ENCODE measurements at places on chromosomes 7 and 10.

GRCh38 chr10:59582058-59582457 lies 127.6 kb downstream of the SLC16A9 start:
- DNase-seq, result no peak

DNA sequence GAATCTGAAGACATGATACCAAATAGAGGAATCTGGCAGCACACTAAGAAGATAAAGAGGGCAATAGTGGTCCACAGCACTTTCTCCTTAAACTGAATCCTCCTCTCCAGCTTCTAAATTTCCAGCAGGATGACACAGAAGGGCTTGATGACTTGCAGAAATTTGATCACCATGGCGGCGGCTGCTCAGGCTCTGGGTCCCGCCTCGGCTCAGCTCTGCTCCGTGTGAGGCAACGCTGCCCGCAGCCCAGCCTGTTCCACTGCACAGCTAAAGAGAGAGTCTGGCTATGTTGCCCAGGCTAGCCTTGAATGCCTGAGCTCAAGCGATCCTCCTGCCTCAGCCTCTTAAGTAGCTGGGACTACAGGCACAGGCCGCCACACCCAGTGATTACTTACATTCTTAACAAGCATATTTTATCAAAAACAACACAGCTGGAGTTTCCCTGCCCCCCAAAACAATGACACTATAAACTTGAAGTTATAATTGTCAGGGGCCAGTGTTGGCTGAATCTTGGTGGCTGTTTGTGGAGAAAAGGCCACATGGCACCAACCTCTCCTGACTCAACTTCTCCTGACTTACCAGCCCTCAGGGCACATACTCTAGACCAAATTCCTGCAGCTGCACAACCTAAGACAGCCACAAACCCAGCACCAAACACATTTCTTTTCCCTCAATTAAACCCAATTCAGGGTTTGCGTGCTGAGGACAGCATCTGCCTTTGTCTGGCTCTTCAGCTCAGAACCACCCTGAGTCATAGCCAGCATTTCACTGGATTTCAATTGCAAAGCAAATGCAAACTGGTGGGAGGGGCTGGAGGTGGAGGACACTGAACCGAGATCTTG lies 11.6 kb upstream of the TNPO3 start:
- no peak for DNase-seq

GRCh38 chr7:43639858-43640491 lies 57.1 kb downstream of the STK17A start:
- DNase-seq, result no peak

DNA sequence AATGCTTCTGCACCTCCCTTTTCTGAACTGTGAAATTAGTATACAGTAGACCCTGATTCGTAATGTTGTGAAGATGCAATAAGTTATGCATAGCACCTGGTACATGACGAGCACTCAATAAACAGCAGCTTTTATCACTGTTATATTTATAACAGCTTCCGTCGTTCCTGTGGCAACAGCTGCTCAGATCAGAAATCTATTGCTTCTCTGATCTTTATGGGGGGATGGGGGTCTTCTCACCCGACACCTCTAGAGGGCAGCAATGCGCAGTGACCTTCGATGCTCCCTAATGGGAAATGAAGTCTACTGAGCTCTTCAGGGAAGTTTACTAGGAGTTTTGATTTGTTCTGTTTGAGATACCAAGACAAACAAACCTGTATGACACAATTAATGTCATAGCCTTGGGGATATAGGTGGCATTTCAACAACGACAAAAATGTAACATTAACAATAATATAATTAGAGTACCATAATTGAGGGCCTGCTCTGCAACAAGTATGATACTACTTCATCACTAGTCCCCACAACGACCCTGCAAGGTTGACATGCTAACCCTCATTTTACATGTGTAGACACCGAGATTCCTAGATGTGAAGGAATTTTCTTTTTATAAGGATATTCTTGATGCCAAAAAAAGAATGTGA lies 289.6 kb downstream of the SFMBT2 start:
- DNase-seq, result peak; percentile 78

- DNase-seq, result peak; percentile 83
Observed at GRCh38 chr10:7410862-7411670, at the start of gene SFMBT2. SFMBT2 (minus strand) TSS chr10:7411034; CDS start chr10:7381898, 29,136 bp downstream.

GRCh38 chr10:85612833-85613232 lies 753.8 kb downstream of the GRID1 start:
- DNase-seq, result no peak

GRCh38 chr7:130853503-130854279 lies 119.7 kb upstream of the KLF14 start:
- DNase-seq, result no peak

- no peak for DNase-seq
Observed at GRCh38 chr7:38462819-38463218, 168.4 kb downstream of the AMPH start.

DNA sequence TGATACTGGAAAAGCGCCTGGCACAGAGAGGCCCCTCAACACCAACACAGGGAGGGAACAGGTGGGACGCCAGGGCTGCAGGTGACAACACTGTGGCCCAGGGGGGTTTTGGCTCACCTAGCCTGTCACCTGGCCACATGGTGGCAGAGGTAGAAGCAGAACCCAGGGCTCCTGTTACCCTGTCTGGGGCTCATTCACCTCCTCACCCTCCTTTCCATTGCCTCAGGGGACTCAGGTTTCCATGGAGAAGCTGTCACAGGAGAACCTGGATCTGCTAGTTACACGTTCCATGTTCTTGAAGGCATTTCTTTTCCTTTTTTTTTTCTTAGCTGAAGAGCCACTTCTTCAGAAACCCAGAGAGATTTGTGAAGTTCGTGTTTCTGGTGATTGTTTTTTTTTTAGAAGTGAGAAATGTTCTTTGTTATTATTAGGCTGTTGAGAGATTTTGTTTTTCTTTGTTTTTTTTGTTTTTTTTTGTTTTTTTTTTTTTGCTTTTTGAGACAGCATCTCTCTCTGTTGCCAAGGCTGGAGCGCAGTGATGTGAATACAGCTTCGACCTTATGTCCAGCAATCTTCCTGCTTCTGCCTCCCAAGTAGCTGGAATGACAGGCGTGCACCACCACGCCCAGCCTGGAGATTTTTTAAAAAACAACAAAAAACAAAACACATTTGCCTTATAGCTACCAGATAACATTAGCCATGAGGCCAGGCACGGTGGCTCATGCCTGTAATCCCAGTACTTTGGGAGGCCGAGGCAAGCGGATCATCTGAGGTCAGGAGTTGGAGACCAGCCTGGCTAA lies 16.0 kb downstream of the DENND2A start:
- DNase-seq, result no peak

GRCh38 chr10:87861953-87862678 lies 1.2 kb downstream of the KLLN start:
- DNase-seq, result peak; percentile 95

DNA sequence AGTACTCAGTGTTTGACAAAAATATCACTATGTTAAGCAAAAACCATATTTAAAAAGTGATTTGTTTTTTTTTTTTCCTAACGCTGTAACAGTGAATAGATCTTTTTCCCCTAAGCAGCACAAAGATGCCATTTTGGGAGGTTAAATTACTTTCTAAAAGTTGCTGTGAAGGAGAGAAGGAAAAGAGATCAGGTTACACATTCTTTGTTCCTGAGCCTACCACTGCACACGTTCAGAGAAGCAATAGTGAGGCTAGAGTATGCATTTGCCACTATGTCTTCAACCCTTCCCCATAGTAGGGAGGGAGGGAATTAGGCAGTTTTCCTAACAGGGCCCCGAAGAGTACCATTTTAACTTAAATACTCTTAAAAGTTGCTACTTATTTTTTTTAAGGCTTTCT lies 38.9 kb downstream of the BMPR1A start:
- no peak for DNase-seq

GRCh38 chr10:43946445-43946844 lies 297.8 kb upstream of the ZNF32 start:
- no peak for DNase-seq

GRCh38 chr7:157708919-157709295 lies 372.1 kb downstream of the DNAJB6 start:
- no peak for DNase-seq

DNA sequence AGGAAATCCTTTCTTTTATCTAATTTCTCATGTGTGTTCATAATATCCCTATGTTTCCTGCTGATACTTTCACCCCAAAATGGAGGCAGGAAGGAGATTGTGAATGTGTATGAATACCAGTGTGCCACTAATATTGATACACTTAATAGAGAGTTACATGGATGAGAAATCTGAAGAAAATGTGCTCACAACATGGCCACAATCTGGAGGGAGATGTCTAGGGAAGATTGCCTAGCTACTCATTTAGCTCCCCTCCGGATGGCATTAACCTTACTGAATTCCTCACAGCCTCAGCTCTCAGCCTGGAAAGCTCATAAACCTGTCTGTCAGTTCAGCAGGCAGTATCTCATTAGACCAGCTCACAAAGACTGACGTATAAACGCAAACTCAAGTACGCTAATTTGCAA lies 23.4 kb upstream of the DMTF1 start:
- no peak for DNase-seq

DNA sequence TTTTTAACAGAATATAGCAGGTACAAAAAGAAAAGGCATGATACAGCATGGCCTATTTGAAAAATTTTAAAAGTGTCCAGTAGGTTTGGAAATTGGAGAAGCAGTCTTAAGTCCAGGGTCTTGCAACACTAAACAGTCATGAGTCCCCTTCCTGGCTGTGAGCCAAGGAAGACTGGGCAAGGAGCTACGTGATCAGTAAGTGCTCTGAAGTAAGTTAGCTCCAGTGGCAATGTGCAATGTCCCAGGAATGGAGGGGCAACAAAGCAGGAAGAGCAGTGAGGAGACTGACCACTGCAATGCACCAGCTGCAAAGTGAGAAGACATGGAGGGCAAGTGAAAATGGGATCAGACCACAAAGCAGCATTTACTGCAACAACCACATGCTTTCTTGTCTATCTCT lies 72.9 kb upstream of the GRID1 start:
- peak; percentile 96 for DNase-seq

DNA sequence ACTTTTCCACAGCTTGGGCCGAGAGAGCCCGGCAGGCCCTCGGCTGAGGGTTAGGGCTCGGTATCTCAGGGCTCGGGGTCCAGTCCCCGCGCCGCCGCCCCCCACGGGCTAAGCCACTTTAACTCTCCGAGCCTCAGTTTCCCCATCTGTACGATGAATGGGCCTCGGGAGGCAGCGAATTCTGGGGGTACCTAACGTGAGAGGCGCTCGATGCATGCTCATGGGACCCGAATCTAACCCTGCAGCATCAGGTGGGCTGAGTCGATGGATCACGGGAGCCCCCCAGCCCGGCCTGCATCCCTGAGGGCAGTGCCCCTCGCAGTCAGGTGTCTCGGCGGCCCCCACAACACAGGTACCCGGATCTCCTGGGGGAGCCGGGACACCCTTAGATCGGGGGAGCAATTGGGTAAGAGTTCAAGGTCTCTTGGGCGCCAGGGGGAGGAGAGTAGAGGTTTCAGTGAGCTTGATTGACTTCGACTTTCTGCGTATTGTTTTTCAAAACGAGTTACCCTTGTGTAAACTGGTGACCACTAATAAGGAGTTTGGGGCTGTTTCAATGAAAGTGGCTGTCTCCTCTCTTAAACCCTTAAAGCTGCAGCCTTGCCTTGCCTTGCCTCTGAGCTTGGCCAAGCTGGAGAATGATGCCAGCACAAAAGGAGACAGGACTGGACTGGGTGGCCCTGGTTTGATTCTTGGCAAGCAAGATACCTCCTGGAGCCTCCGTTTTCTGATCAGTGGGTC lies 631 bp downstream of the POR start:
- DNase-seq, result peak; percentile 29

DNA sequence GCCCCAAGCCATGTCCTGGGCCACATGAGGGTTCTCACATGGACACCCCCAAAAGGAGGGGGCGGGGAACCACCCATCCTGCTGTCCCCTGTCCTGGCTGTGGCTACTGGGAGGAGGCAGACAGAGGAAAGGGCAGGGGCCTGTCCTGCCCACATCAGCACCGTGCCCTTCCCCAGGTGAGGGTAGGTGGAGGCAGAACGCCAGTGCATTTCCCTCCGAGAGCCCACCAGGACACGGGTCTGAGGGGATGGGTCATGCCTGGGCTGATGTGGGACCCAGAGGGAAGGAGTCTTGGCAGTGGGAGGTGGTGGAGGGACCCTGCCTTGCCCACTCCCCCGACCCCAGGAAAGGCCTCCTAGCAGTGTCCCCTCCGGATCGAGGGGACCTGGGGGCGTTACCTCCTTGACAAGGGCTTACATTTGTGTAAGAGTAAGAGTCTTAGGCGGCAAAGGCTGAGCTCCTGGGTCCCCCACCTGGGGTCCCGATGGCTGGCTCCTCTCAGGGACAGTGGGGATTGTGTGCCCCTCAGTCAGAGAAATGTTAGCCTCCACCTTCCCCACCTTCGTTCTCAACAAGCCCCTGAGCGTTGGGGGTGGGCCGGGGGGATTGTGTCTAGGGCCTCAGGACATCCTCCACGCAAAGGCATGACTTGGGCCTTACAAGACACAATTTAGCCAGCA lies 6.1 kb downstream of the CRYGN start:
- DNase-seq, result no peak

- no peak for DNase-seq
Observed at GRCh38 chr10:103280031-103280430, 3.1 kb downstream of the INA start.

DNA sequence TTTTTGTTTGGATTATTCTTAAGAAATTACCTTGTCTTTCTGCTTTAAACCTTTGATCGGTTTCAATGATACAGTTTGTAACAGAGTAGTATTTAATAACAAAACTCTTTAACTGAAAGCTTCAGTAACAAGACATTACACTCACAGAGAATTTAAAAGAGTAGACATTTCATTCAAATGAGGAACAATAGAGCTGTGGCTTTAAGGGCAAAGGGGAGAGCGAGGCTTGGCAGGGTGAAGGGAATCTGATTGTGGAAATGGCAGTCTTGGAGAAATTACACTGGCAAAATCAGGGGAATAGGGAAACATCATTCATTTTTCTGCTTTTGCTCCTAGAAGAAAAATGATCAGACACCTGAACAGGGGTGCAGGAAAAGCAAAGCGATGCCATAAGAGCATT lies 5.1 kb upstream of the HIPK2 start:
- DNase-seq, result no peak

GRCh38 chr10:34906067-34906965 lies 91.2 kb upstream of the PARD3 start:
- no peak for DNase-seq

- peak; percentile 68 for DNase-seq
Observed at GRCh38 chr7:117010375-117011133, 57.3 kb downstream of the ST7 start.

GRCh38 chr7:56028942-56029630 lies 22.2 kb downstream of the PSPH start:
- DNase-seq, result no peak

GRCh38 chr10:99266383-99266782 lies 30.7 kb upstream of the HPSE2 start:
- no peak for DNase-seq

DNA sequence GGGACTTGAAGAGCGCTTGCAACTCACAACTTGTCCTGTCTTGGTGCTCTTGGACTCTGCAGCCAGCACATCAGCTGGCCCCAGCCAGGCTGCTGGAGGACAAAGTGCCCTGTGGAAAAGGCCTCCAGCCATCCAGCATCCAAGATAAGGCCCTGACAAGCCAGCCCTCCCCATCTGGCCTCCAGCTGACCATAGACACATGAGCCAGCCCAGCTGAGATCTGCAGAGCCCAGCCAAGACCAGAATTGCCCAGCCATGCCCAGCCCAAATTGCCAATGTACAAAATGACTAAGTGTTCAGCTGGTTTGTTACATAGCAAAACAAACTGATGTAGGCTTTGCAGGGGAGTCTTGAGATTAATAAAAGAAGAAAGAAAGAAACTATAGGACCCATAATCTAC lies 36.0 kb upstream of the FRMD4A start:
- no peak for DNase-seq

GRCh38 chr7:42940985-42941847 lies 9.0 kb downstream of the MRPL32 start:
- peak; percentile 85 for DNase-seq
